ENCODE measurements at places on chromosomes 6 and 20. TPM values are rescaled to one million over a fixed set of nuclear protein-coding genes. Genes with fewer than 3 reads are reported as not detected.

Gene POU3F2
- total RNA-seq, result not detected

Gene SLC22A16
- not detected for total RNA-seq

Gene LRRC73
- total RNA-seq, result under 0.01 TPM

Gene DDX27
- total RNA-seq, result 24.3 TPM

Gene MYB
- 1.5 TPM for total RNA-seq

Gene DOK5
- 1.3 TPM for total RNA-seq

Gene FITM2
- total RNA-seq, result 4.7 TPM

Gene CDSN
- total RNA-seq, result not detected

Gene RAB32
- total RNA-seq, result 89.6 TPM

Gene MYBL2
- 118 TPM for total RNA-seq

Gene DOP1A
- 3.1 TPM for total RNA-seq

Gene CENPB
- 88.3 TPM for total RNA-seq

Gene SDC4
- total RNA-seq, result 92.6 TPM

Gene SNAI1
- total RNA-seq, result 4.2 TPM

Gene PPP1R18
- total RNA-seq, result 60.1 TPM

Gene IL17F
- total RNA-seq, result not detected

Gene DCDC2
- total RNA-seq, result 93.4 TPM

Gene AVP
- total RNA-seq, result not detected

Gene PTCRA
- total RNA-seq, result not detected

Gene C6orf15
- 0.13 TPM for total RNA-seq

Gene CTAGE9
- not detected for total RNA-seq

Gene VWA7
- total RNA-seq, result 0.81 TPM

Gene SMPDL3A
- 7.0 TPM for total RNA-seq

Gene HLA-G
- not detected for total RNA-seq

Gene ANGPT4
- not detected for total RNA-seq

Gene EYA4
- 1.5 TPM for total RNA-seq

Gene KCNQ5
- total RNA-seq, result 2.9 TPM

Gene DEF6
- 2.6 TPM for total RNA-seq

Gene BTNL2
- not detected for total RNA-seq

Gene FAM209B
- total RNA-seq, result not detected

Gene PI16
- not detected for total RNA-seq

Gene CCN2
- 530 TPM for total RNA-seq

Gene GSTA3
- not detected for total RNA-seq

Gene APOM
- 5.2 TPM for total RNA-seq

Gene HTR1B
- total RNA-seq, result 1.4 TPM

Gene SHLD1
- total RNA-seq, result 0.65 TPM

Gene CGA
- not detected for total RNA-seq

Gene SH3BGRL2
- total RNA-seq, result 6.7 TPM

Gene MYL9
- 170 TPM for total RNA-seq

Gene OR12D3
- not detected for total RNA-seq

Gene FARS2
- total RNA-seq, result 10.3 TPM

Gene DDX39B
- 416 TPM for total RNA-seq

Gene SLC22A23
- 1.5 TPM for total RNA-seq

Gene CYP39A1
- total RNA-seq, result 0.51 TPM

Gene C6orf141
- total RNA-seq, result 9.1 TPM
